Smooth muscle cell of trachea (primary cell): ENCODE measurements at places on chromosomes 3 and 15. TPM values are rescaled to one million over a fixed set of nuclear protein-coding genes. Genes with fewer than 3 reads are reported as not detected.

The MCTP2 gene
- total RNA-seq = 18.9 and 19.6 TPM in 2 replicates

The CACNA2D3 gene
- under 0.01 and 0.15 TPM in 2 replicates for total RNA-seq

The MAP2K1 gene
- total RNA-seq = 25.9 and 36.9 TPM in 2 replicates

The ANKUB1 gene
- total RNA-seq = not detected in 2 replicates

The OSTN gene
- total RNA-seq = 0.17 and 0.44 TPM in 2 replicates
